ENCODE measurements at places on chromosomes 6 and 20. TPM values are rescaled to one million over a fixed set of nuclear protein-coding genes. Genes with fewer than 3 reads are reported as not detected.

DNA sequence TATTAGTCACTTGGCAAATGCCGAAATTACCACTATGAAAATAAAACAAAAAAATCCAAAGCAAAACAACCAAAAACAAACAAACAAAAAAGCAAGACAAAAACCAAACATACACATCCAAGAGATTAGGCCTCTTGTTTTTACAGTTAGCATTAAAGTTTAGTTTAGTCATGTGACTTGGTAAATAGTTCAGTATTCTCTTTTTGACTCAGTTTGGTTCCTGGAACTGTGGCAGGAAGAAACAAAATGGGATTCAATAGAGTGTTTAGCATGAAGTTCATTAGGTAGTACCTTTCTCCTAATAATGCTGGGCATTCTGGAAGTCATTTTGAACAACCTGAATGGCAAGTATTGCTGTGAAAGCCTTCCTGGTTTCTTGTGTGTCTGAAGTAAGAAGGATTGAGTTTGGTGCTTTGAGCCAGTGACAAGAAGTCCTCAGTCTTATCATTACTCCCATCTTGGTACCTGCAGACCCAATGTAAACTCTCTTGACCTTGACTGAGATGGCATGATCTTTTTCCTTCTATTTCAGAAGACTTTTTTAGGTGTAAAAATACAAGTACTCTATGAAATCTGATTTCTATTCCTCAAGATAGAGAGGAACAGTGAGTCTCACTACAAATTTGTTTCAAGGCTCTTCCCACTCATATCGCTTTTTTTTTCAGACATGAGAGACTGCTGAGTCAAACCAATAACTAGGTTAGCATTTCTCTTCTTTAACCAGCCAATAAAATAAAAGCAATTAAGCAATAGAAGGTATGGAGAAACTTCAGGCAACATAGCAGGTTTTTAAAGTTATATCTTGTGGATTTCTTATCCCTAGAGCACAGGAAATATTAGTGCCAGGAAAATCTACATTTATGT lies 223.6 kb upstream of the PREP start:
- no peak for DNase-seq

DNA sequence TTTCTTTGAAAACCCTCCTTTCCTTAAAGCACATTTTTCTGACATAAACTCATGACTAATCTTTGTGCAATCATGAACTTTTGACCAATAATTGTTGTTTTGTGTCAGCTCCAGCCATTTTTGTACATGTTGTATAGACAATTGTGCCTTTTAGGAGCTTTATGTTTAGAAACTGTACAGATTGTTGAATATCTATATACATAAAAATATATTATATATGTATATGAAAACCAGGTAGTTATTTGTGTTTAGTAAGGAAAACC lies 125.7 kb upstream of the EDN1 start:
- no peak for DNase-seq

Gene DEFB125
- not detected for polyA plus RNA-seq

Gene MYLK2
- polyA plus RNA-seq: 0.21 TPM

Gene NOL4L
- 81.7 TPM for polyA plus RNA-seq

Gene BTN3A1
- 44.6 TPM for polyA plus RNA-seq

Gene TRIM10
- 6.6 TPM for polyA plus RNA-seq

DNA sequence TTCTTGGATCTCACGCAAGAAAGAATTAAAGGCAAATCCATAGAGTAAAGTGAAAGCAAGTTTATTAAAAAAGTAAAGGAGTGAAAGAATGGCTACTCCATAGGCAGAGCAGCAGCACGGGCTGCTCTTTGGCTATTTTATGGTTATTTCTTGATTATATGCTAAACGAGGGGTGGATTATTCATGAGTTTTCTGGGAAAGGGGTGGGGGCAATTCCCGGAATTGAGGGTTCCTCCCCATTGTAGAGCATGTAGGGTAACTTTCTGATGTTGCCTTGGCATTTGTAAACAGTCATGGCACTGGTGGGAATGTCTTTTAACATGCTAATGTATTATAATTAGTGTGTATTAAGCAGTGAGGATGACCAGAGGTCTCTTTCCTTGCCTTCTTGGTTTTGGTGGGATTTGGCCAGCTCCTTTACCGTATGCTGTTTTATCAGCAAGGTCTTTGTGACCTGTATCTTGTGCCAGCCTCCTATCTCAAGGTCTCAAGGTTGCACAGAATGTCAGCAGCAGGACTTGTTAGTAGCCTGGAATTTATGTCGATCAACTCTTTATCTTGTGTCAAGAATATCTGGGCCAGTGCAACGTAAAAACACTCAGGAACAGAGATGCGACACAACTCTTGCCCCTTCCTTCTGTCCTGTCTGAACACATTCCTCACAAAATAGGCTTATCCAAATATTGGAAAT lies 931.4 kb downstream of the QKI start:
- no peak for DNase-seq

GRCh38 chr6:133235221-133235620 lies 5.9 kb upstream of the EYA4 start:
- no peak for DNase-seq

DNA sequence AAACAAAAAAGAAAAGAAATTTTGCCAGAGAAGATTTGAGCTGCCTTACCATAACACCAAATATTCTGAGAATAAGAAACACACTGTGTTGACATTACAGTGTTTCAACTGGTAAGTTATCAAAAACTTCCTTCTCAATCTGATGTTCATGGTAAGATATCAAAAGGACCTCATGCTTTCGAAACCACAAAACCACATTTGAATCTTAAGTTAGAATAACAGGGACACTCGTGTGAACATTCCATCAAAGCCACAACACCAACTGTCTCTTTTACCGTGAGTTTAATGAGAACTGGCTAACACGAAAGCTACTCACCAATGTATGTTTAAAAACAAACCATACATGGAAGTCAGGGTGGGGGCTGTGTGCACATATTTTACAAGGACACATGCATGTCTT lies 73.0 kb upstream of the OPRM1 start:
- no peak for DNase-seq

DNA sequence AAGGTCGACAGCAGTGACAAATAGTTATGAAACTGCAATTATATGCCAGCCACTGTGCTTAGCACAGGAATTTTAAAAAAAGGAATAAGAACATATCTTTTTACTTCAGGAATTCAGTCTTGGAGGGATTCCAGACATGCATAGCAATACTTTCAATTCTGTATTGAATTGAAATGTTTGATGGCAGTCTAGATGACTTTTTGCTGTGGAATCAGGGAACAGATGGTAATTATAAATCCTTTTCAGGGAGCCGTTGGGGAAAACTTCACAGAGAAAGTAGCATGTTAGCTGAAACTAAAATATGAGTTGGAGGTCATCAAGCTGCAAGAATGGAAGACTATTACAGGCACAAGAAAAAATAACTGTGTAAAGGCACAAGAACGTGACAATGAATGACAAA lies 74.8 kb downstream of the IMPG1 start:
- no peak for DNase-seq

Gene FILIP1
- polyA plus RNA-seq: 7.5 TPM

DNA sequence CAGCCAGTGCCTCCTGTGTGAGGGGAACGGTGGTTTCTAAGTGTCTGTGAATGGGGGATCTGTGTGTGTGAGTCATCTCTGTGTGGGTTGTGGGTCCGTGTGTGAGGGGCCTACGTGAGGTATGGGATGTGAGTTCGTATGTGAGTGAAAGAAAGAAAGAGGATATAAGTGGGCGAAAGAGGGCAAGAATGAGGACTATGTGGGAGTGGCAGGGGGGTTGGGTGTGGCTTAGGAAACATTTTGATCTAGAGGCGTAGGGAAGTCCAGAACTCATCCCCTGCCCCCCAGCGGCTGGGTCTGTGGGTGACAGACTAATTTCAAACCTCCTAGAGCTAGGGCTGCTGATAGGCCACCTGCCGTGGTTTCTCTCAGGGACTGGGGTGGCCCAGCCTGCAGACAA lies 35.5 kb downstream of the DHX35 start:
- DNase-seq: no peak

Gene FAM209B
- polyA plus RNA-seq: 0.19 TPM

Gene BMP2
- 15.2 TPM for polyA plus RNA-seq

Gene VSX1
- 0.03 TPM for polyA plus RNA-seq

GRCh38 chr6:37171201-37171969 lies 1.4 kb downstream of the PIM1 start:
- peak; percentile 61 for DNase-seq

Gene FOXC1
- 0.48 TPM for polyA plus RNA-seq

Gene GHRH
- 0.79 TPM for polyA plus RNA-seq

Gene CTCFL
- polyA plus RNA-seq: 0.03 TPM
